ENCODE measurements at places on chromosomes 12 and 14.

DNA sequence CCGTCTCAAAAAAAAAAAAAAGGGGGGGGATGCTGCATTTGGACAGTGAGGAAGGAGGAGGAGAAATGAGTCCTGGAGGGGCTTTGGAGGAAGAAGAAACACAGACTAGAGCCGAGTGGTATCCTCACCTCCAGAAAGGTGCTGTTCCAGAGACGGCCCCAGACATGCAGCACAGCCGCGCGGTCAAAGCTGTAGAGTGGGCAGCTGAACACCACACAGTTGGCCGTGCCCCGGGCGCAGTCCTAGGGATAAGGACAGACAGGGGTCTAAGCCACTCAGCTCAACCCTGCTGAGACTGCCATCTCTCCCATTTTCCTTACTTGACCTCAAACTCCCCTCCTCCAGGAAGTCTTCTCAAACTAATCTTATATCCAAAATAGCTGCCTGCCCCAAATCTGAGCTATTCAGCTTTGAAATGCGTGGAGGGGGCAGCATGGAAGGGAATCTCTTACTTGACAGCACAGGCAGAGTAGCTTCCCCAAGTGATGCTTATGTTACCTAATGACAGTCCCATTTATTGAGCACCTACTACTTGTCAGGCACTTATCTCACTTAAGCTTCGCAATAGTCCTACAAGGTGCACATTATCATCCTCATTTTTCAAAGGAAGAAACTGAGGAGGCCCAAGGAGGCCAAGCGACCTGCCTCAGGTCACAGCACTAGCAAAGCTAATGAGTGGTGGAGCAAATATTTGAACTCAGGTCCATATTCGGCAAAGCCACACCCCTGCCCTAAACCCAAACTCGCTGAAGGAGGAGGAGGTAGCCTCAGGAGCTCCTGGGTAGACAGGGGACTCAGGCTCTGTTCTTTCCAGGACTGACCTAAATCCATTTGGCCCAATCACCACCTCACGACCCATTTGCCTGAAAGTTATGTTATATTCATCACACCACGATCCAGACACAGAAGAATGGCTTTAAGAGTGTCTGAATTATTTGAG lies 18.7 kb downstream of the ITGA7 start:
- no peak for DNase-seq

DNA sequence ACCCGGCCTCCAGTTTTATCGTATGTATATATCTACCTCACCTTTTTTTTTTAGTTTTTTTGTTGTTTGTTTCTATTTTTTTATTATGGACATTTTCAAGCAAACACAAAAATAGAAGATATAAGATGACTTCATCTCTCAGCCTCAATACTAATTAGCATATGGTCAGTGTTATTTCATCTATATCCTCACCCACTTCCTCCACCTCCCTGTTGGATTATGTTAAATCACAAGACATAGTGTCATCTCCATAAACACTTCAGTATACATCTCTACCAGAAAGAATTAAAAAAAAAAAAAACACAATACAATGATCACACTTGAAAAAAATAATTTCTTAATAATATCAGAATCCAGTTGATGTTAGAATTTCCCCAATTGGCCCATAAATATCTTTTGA lies 34.9 kb downstream of the RAB35 start:
- DNase-seq = no peak

- DNase-seq = no peak
Measured at GRCh38 chr12:20493934-20494333, 125.6 kb downstream of the PDE3A start.

GRCh38 chr14:94823556-94824341 lies 53.8 kb upstream of the GSC start:
- DNase-seq = no peak

- DNase-seq = no peak
Measured at GRCh38 chr14:85040046-85040685, 489.8 kb upstream of the FLRT2 start.

DNA sequence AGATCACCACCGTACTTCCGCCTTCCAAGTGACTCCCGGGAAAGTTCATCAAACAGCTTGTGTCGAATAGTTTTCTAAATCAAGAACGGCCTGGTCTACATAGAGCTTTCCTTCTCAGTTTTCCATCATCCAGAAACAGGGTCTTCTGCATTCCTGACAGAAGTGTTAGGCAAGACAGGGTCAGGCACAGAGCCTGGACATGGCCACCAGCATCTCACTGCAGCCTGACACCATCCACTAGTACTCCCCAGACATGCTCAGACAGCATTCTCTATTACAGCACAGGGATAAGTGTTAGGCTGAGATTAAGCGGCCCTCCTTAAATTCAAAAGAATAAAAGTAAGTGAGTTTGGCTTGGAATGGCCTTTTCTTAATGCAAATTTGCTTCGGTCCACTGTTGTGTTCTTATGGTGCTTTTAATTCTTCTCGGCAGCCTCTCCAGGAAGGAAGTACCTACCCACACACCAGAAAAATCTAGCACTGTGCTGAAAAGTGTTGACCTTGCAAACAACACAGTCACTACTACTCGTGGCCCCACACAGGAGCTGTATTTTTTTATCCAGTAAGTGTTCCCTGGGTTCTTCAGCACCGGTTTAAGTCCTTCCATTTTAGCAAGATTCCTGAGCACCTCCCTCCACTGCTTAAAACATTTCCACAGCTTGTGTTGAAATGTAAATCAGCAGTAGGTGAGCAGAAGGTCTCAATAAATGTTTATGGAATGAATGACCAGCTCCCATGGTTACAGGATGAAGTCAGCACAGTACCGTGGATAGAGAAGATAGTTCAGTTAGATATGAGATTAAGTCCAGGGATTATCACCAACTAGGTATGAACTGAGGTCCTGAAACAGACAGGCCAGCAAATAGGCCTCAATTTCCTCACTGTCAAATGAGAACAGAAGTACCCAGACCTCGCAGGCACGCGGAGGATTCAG lies 44.1 kb downstream of the SETD3 start:
- DNase-seq = no peak

- DNase-seq = no peak
Measured at GRCh38 chr12:59007620-59008019, 87.3 kb upstream of the LRIG3 start.

Data from OCI-LY7 (cell line).